ENCODE measurements at places on chromosomes 2 and 18.

- DNase-seq, result no peak
Observed at GRCh38 chr2:188869550-188869949, 104.6 kb upstream of the COL3A1 start.

DNA sequence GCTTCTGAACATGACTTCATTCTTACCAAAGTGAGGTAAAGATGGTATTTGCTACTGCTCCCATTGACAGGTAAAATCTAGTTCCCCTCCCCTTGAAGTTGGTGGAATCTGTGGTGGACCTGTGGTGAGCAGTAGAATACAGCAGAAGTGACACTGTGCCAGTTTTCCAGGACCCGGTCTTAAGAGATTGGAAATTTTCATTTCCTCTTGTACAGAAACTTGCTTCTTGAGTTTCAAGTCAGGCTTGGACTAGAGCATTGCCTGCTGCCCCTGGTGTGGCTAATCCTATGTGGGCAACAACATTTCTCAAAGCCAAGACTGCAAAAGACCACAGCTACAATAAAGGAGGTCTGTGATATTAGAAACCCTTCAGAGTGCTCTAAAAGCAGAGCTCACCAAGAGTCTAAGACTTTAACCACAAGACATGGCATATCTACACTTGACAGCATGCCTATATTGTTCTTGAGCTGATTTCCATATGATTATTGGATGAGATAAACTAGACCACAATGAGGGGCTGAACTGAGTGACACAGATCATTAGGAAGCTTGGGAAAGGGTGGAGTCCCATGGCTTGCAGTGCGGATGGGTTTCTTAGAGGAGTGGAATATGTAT lies 458.1 kb downstream of the BCL11A start:
- DNase-seq, result no peak

GRCh38 chr2:189851174-189851826 lies 67.0 kb downstream of the PMS1 start:
- DNase-seq, result no peak

DNA sequence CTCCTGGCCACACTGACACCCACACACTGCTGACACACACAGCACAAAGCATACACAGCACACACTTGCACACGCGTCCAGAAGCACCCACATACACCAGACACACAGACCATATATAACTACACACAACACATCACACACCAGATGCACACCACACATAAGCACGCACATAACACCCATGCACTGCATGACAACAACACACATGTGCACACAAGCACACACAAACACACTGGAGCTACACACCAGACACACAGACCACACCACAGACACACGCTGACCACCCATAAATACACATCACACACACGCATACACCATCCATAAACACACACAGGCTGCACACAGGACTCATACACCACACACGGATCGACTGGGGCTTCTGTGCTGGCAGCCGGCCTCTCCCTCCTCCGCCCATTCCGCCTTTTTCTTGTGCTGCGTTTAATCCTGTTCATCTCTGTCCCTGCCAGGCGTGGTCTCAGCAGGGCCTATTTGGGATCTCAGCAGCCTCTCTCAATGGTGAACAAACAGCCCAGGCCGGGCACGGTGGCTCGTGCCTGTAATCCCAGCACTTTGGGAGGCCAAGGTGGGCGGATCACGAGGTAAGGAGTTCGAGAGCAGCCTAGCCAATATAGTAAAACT lies 396.9 kb upstream of the MYT1L start:
- no peak for DNase-seq

DNA sequence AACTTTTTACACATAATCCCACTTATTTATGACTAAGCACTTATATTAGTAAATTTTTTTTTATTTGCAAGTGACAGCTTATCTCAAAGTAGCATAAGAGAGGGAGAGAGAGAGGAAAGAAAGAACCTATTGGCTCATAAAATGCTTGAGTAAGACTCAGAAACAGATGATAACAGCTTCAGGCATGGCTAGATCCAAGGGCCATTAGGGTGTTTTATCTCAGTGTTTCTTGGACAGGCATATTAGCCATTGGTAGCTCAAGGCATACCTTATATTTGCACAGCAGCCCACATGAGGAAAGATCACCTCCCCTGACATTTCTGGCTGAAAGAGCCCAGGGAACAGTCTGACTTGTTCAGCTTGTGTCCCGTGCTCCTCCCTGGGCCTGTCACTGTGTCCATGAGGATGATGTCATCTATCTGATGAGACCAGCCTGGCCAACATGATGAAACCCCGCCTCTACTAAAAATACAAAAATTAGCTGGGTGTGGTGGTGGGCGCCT lies 64.4 kb downstream of the IL1R2 start:
- DNase-seq, result no peak

DNA sequence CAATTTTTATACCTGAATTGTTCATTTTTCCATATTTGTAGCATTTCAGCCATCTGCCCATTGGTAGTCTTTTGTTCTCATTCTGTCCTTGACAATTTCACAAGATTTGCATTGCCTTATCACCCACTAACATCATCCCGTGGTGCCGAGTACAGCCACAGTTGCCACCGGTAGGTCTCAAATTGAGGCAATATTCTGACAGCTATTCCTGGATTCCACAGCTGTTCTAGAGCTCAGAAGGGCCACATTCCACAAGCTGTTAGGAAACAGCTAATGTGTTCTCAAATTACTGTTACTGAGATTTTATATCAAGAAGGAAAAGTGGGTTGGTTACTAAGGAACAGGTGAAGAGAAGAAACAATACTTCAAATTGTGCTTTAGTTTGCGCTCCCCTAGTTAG lies 178.8 kb downstream of the RPRM start:
- DNase-seq, result no peak

DNA sequence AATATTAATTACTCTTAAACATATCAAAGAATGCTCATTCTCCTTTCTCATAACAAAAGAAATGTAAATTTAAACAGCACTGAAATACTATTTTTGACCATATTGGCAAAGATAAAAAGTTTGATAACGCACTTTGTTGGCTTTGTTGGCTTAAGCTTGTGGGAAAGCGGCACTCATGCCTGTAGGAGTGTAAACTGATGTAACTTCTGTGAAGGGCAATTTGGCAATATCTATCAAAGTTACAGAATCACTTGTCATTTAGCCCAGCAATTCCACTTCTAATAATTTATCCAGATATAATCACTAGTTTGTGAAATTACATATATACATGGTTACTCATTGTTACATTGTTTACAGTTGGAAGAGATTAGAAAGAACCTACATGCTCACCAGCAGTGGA lies 311.8 kb upstream of the STON1 start:
- no peak for DNase-seq

- DNase-seq, result no peak
Observed at GRCh38 chr2:237823544-237823943, 25.0 kb downstream of the RBM44 start.

- DNase-seq, result no peak
Observed at GRCh38 chr2:184599872-184600222, 1.5 kb downstream of the ZNF804A start.

DNA sequence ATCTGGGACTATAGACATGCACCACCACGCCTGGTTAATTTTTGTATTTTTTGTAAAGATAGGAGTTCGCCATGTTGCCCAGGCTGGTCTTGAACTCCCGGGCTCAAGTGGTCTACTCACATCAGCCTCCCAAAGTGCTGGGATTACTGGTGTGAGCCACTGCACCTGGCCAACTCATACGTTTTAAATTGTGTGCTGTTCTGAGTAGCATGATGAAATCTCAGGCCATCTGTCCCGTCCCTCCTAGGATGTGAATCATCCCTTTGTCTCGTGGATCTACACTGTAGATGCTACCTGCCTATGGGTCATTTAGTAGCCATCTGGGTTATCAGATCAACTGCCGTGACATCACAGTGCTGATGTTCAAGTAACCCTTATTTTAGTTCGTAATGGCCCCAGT lies 38.5 kb upstream of the RMP24 start:
- DNase-seq, result no peak

DNA sequence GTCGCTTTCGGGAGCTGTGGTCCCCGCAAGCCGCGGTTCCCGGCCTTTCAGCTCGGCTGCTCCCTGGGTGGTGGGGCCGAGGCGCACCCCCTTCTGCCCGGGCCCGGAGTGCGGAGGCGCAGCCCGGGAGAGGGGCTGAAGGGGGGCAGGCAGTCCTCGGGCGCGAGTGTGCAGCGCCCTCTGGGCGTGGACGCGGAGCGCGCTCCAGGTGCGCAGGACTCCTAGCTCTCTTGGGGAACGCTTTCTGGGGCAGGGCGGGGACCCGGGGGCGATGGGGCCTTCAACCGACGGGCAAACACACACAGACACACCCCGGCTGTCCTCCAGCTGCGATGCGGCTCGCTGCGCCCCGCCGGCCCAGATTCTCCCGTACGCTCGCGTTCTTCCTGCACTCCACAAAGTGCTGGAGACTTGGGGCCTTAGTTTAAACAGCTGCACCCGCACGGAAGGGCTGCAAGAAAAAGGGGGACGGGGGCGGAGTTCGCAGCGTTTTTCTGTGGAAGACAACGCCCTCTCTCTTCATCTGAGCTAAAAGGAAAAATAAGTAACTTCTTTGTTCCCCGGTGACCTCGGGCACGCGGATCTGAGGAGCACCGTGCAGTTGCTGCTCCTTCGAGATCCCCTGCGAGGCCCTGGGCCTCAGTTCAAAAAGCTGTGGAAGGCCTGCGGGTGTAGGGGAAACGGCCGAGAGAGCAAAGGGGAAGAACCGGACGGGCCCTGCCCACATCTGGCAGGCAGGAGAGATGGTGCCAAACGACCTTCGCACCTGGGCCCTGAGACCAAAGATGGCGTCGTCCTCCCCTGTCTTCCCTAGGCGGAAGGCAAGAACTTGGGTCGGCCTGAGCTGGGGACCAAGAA lies 593 bp upstream of the SDC1 start:
- no peak for DNase-seq

Measured in activated CD4-positive, CD25-positive, alpha-beta regulatory T cell treated with anti-CD3 and anti-CD28 coated beads, Interleukin-2, amount 50 U/mL, for 72 hours (primary cell).